ENCODE measurements at places on chromosomes 7 and 10.

DNA sequence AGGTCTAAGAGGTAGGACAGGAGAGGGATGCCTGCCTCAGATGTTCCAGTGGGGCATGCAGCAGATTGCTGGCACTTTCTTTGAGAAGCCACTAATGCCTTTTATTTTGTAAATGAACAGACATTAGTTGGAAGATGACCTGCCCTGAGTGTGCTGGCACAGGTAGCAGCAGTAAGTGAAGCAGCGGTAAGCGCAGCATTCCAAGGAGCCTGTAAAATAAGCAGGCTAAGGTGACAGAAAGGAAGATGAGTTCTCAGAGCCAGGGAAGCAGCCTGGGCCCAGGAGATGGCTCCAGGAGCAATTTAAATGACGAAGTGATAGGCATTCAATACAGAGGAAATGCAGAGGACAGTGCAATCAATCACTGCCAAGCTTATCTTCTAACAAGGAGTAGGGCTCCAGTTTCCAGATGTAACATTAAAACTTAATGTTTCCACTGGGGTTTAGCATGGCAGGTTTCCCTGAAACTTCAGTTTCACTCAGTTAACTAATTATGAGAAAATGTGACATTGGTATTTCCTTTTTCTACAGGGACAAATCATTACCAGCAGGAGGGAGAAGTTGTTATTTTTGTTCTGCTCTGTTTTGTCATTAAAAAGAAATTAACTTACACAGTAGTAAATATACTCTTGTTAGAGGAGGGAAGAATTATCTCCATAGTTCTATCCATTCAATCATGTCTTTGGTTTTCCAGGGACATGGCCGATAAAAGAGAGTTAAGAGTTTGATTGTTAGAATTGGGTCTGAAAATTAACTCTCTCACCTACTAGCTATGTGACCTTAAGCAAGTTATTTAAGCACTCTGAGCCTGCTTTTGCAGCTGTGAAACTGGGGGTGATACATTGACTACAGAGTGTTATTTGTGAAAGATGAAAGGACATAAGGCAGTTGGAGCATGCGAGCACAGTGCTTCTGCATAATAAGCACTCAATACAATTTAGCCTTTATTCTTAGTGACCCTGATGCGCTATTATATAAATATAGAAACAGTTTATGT, 96.6 kb upstream of the PTN start:
- no peak for DNase-seq

- DNase-seq, result no peak
Observed at GRCh38 chr7:34457329-34457728, 200.7 kb upstream of the NPSR1 start.

GRCh38 chr10:60288256-60288655, 101.4 kb downstream of the ANK3 start:
- DNase-seq, result no peak

GRCh38 chr7:4235596-4235995, 446.5 kb upstream of the FOXK1 start:
- no peak for DNase-seq

DNA sequence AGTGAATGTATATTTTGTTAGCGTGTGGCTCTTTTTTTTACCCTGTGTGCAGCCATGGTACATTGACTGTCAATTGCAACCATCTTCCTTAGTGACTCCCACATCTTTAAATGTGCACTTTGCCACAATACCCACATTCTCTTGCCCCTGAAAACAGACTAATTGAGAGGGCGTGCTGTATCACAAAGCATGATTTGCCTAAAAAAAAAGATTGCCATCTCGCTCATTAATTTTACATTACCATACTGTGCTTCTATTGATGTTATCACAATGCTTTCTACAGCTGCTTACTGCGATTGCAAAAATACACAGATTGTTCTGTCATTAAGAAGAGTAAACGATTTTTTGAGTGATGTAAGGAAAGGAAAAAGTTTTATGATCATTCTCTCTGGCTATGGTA, 613.1 kb upstream of the NRP1 start:
- no peak for DNase-seq

DNA sequence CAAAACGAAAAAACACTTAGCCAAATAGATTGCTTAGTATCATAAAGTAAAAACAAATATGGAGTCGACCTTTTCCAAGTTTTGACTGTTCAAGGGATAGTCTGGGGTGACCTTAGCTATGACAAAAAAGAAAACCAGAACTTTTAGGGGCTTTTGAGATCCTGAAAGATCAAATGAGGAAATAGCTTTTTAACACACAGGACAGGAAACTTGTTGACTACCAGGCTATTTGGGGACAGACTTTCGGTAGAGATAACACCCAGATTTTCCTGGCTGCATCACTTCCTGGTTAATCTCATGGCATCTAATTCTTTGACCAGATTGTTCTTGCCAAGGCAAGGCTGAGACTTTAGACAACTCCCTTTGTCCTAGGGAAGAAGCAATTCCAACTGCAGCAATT, 34.5 kb upstream of the EGR2 start:
- no peak for DNase-seq

- no peak for DNase-seq
Observed at GRCh38 chr7:149873970-149874643, 338 bp downstream of the ATP6V0E2 start.

GRCh38 chr7:104650991-104651640, 322.7 kb downstream of the LHFPL3 start:
- no peak for DNase-seq

- DNase-seq, result peak; percentile 66
Observed at GRCh38 chr10:103542764-103543616, 49.5 kb downstream of the NEURL1 start.

DNA sequence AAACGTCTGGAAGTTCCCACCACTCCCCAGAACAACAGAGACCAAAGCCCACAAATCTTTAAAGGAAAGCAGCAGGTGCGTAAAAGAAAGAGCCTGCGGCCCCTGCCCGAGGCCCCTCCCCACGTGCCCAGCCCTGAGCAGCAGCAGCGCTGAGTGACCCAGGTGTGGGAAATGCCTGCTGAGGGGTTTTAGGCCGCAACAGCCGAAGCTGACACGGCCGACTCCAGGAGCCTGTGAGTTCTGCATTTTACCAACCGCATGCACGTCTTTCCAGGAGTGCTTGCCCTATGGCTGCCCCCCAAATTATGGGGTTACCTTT, 1.6 kb upstream of the KNDC1 start:
- no peak for DNase-seq

- no peak for DNase-seq
Observed at GRCh38 chr10:129740532-129741279, 223.4 kb downstream of the EBF3 start.

GRCh38 chr7:41540601-41541000, 162.3 kb downstream of the INHBA start:
- no peak for DNase-seq

GRCh38 chr10:71753091-71753959, 20.0 kb downstream of the VSIR start:
- DNase-seq, result no peak

DNA sequence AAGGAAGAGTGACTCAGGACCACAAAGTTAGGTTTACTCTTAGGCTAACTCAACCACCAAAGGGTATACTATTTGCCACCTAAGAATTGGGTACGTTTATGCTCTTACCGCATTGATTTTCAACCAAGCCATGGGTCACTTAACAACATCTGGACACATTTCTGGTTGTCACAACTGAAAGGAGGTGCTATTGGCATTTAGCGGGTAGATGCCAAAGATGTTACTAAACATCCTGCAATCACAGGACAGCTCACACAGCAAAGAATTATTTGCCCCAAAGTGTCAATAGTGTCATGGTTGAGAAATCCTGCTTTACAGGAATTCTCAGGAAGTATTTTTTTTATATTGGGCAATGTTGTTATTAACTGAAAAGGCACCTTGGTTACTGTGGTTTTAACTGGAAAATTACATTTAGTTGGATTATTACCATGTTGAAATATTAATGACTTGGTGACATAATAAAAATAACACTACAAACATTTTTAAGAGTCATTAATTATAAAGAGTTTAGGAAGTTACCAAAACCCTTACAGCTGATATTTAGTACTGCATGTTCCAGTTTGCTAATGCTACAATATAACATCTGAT, 185.0 kb upstream of the TMEM196 start:
- DNase-seq, result no peak

DNA sequence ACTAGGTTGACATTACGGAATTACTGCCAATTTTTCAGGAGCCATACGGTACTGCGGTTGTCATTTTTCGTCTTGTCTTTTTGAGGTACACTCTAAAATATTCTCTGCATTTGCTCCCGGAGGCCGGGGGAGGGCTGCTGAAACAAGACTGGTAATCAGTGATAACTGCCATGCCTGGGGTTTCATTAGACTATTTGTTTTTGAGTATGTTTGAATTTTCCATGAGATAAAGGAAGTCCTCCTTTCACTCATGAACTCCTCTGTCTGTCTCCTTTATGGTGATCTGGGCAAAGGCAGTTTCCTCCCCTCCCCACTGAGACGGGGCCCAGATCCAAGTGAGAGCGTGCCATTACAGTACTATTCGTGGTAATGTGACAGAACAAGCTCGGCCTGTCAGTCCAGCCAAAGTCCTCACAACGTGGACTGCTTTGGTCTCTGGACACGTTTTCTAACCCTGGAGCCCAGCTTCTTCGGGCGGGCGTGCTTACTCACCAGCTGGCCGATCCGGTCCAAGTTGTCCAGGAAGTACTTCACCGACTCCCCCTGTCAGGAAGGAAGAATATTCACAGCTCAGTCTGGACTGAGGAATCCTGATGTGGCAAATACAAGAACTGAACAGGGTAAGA, 45.1 kb downstream of the AMZ1 start:
- DNase-seq, result peak; percentile 93

- no peak for DNase-seq
Observed at GRCh38 chr10:13593535-13593934, 6.8 kb downstream of the PRPF18 start.

DNA sequence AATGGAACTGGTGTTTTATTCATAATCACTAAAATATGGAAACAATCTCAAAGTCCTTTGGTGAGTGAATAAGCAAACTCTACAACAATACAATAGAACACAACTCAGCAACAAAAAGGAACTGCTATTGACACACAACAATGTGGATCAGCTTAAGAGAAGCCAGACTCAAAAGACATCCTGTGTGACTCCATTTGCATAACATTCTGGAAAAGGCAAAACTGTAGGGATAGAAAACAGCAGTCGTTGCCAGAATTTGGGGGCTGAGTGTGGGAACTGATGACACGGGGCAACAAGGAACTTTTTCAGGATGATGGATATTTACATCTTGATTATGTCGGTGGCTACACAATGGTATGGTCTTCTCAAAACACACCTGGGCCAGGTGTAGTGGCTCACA, 32.4 kb upstream of the SVIL start:
- peak; percentile 24 for DNase-seq

DNA sequence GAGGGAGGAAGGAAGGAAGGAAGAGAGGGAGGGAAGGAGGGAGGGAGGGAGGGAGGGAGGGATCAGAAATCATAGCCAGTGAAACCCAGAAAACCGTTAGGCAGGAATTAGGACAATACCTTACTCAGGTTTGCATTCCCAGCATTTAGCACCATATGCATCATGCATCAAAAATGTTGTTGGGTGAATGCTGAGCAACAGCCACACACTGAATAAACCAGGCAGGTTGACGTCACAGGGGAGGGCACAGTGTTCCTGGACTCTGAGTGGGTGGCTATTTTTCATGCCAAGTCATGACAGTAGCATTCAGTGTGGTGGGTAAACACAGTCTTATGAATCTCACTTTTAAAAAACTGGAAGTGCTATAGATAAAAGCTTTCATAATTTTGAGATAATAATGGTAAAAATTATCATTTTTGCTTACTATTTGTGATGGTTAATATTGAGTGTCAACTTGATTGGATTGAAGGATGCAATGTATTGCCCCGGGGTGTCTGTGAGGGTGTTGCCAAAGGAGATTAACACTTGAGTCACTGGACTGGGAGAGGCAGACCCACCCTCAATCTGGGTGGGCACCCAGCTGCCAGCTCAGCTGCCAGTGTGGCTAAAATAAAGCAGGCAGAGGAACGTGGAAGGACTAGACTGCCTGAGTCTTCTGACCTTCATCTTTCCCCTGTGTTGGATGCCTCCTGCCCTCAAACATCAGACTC, 199.1 kb upstream of the PRKCQ start:
- DNase-seq, result no peak

GRCh38 chr7:85587785-85588184, 400.9 kb upstream of the SEMA3D start:
- DNase-seq, result no peak

- no peak for DNase-seq
Observed at GRCh38 chr10:80516506-80517075, 21.1 kb upstream of the SH2D4B start.

DNA sequence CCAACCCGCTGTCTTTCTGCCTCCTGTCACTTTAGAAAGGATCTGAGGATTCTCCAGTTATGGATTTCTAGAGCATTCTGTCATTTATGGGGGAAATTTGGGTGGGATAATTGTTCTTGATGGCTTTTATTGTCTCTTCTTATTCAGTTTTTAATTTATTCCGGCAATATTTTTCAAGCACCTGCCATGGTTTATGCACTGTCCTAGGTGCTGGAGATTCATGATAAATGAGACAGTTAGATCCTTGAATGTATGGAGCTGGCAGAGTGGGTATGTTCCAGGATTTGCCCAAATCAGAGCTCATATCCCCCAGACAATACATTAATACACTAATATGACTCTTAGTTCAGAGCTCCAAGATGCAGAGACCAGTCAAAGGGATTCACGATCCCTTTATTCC, 146.8 kb upstream of the PRKCQ start:
- no peak for DNase-seq

GRCh38 chr10:22251751-22252223, 34.0 kb upstream of the EBLN1 start:
- DNase-seq, result peak; percentile 40

- DNase-seq, result no peak
Observed at GRCh38 chr7:7704867-7705266, 13.5 kb downstream of the RPA3 start.

DNA sequence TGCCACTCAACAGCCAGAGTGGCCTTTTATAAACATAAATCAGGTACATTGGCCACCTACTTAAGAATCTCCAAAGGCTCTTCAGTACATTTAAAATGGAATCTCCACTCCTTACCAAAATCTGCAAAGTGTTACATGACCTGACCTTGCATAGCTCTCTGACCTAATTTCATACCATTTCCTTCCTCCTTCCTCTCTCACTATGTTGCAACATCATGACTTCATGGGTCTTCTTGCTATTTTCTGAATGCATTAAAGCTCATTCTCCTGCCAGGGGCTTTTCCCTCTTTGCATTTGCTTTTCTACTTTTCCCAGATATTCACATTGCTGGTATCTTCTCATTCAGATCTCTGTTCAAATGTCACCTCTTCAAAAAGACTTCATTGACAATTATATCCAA, 22.1 kb upstream of the PPP1R17 start:
- no peak for DNase-seq

- no peak for DNase-seq
Observed at GRCh38 chr7:47326220-47326619, 255.7 kb downstream of the TNS3 start.

DNA sequence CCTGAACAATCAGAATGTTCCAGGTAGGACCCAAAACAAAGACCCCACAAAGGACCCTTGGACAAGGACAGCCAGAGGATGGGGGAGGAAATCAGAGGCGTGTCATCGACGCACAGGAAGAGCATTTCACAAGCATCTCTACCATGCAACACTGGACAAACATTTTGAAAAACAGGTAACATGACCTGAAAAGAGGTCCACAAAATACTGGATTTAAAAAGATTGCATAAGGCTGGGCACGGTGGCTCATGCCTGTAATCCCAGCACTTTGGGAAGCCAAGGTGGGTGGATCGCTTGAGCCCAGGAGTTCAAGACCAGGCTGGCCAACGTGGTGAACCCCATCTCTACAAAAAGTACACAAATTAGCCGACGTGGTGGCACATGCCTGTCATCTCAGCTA, 60.5 kb upstream of the RNF32 start:
- no peak for DNase-seq
